ENCODE measurements at places on chromosomes 7 and 10.
A peak's percentile ranks its signal among the peaks of the same experiment; 100 is the strongest.

DNA sequence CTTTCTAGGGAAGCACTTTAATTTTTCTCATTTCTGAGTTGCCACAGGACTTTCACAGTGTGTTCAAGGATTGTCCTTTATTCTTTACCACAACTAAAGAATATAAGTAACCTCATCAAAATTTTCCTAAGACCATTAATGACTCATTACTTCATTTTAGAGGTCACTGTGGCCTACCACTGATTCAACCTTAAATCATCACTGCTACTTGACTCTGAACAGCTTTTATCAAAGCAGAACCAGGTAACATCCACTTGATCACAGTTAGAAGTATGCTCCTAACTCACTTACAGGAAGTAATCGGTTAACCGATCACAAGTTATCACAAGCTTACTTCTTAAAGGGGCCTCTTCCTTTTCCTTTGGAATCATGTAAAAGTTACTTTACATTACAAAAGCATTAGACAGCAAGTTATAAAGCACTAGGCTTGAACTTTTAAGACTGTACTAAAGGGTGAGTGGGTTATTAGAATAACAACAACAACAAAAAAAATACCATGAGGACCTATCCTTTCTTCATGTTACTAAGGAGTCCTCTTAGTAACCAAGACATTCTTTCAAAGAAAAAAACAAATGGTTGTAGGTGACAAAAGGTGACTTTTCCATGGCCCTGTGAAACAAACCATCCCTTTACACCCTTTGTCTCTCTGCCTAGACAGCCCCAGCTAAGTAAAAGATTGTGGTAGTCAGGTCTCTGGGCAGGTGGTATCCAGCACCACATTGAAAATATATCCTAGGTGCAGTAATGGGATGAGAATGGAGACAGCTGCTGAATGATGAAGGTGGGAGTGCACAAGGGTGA is 40.0 kb upstream of the PDK4 start:
- DNase-seq = peak; percentile 27

GRCh38 chr10:68046642-68047041 is 28.4 kb downstream of the HERC4 start:
- no peak for DNase-seq

DNA sequence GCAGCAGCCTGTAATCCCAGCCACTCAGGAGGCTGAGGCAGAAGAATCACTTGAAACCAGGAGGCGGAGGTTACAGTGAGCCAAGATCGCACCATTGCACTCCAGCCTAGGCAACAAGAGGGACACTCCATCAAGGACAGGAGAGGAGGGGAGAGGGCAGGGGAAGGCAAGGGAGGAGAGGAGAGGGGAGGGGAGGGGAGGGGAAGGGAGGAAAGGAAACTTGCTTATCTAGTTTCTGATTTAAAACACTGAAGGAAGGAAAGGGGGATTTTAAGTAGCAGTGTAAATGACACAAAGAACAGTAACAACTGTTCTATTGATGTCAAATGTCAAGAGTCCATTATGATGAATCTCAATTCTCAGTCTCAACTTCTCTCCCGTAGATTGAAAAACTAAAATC is 43.7 kb downstream of the SRPK2 start:
- DNase-seq = no peak

DNA sequence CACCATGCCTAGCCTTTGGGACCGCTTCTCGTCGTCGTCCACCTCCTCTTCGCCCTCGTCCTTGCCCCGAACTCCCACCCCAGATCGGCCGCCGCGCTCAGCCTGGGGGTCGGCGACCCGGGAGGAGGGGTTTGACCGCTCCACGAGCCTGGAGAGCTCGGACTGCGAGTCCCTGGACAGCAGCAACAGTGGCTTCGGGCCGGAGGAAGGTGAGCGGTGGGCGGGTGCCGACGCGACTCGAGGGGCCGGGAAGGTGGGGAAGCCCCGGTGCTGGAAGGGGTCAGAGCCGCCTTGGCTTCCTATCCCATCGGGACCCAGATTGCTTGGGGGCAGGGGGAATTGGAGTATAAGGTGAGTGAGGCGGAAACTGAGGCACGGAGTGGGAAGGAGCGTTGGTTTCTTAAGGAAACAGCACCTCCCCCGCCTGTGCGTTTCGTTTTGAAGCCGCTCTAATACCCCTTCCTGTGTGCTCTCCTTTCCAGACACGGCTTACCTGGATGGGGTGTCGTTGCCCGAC is 547 bp downstream of the DDIT4 start:
- DNase-seq = no peak

GRCh38 chr10:53679666-53680065 is 907.1 kb upstream of the MBL2 start:
- no peak for DNase-seq

DNA sequence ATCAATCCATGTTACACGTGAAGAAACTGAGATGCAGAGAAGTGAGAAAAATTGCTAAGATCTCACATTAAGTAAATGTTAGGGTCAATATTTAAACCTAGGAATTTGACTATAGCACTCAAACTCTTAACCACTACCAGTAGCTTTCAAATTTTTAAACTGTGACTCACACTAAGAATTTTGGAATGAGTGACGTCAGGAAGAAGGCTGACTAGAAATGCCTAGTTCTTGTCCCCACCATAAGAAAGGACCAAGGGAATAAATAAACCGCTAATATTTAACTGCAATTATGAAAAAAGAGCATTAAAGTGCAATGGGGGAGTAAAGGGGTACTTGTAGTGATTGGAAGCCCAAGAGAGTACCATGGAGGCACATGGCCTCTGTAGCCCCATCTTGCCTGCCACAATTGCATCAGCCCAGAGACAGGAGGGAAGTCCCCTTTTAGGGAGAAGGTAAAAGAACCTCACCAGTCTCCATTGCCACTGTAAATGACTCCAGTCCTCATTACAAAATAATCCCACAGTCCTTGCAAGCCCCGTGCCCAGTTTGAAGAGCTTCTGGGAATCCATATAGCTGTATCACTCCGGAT is 3.5 kb upstream of the AKR1B1 start:
- DNase-seq = no peak
